Activated CD8-positive, alpha-beta memory T cell treated with anti-CD3 and anti-CD28 coated beads, Interleukin-2, amount 50 U/mL, for 48 hours (primary cell): ENCODE measurements at places on chromosomes 11 and 22.

- DNase-seq: no peak
Observed at GRCh38 chr11:128496692-128497060, 90.7 kb downstream of the ETS1 start.

- DNase-seq: no peak
Observed at GRCh38 chr11:91641153-91641552, 583.5 kb upstream of the FAT3 start.

DNA sequence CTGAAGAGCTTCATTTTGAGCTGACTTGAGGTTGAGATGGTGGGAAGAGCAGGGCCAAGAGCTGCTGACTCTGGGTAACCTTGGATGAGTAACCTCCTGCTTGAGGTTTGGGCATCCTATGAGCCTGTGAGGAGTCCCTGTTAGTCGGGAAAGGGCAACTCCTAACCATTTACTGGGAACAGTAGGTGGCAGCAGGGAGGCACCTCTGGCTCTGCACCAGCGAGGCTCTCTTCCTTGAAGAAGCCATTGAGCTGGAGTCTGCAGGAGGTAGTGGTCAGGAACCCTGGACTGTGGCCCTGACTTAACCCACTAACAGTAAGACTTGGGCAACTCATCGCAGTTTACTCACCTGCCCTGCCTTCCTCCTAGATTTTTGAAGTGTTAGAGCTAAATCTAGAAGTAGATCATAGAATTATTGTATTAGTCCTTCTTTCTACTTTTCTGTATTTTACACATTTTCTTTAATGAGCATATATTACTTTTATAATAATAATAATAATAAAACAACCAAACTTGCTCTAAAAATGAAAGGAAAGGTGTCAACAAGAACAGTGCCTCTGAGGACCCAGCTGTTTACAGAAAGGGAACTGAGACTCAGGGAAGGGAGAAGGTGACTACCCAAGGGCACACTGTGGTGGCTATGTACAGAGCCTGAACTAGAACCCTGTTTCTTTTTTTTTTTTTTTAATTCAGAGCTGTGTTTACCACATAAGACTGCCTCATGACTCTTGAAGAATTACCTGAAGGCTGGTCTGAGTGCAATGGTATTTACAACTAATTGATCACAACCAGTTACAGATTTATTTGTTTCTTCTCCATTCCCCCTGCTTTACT is 47.5 kb downstream of the MEI1 start:
- peak; percentile 69 for DNase-seq

GRCh38 chr11:68925611-68926010 is 21.9 kb downstream of the IGHMBP2 start:
- DNase-seq: no peak

- no peak for DNase-seq
Observed at GRCh38 chr22:45831394-45831793, 145.6 kb downstream of the WNT7B start.

DNA sequence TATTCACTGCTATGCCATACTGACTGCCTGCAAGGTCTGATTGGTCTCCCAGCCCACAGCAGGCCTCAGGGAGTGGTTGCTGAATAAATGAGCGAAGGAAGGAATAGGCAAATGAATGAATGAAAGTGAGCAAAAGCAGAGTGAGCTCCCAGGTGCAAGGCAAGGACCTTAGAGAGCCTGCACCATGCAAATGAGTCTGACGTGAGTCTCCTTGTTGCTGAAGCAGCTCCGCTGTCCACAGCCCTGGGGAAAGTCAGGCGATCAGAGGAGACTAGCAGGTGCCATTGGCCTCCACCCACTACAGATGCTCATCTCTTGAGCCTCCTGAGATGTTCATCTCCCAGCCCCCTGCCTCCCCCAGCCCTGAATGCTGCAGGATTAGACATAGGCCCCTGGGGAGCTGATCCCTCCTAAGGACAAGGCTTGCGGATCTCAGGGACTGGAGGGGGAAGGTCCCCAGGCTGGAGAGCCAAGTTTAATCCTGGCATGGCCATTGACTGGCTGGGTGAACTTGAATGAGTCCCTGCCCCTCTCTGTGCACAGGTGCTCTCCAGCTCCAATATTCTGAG is 22.1 kb downstream of the GDPD5 start:
- no peak for DNase-seq

- no peak for DNase-seq
Observed at GRCh38 chr22:22728382-22728781, 84.0 kb downstream of the GGTLC2 start.

- DNase-seq: no peak
Observed at GRCh38 chr22:31659246-31659645, 2.8 kb downstream of the PISD start.

- no peak for DNase-seq
Observed at GRCh38 chr11:114179234-114179941, 116.8 kb upstream of the NNMT start.

DNA sequence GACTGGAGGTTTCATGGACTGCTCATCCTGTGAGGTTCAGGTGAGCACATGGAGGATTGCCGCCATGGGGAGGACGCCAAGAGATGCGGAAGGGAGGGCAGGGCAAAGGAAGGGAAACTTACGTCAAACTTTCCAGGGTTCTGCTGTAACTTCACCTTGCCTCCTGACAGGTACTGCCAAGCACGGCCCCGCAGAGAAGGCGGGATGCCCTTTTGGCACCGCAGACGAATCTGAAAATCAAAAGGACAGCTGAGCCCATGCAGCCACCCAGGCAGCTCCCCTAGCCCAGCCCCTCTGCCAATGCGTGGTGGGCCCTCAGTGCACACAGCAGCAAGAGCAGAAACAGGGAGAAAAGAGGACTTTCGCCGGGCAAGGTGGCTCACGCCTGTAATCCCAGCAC is 10.0 kb upstream of the CASTOR1 start:
- DNase-seq: no peak

- DNase-seq: no peak
Observed at GRCh38 chr11:35629914-35630313, 11.7 kb downstream of the FJX1 start.

- DNase-seq: no peak
Observed at GRCh38 chr22:24532075-24532474, 22.9 kb downstream of the GUCD1 start.

- peak; percentile 70 for DNase-seq
Observed at GRCh38 chr11:9574622-9575259, 1.3 kb downstream of the WEE1 start.

GRCh38 chr11:68016161-68016903 is 6.2 kb downstream of the ALDH3B1 start:
- DNase-seq: no peak

GRCh38 chr22:17085277-17086181 is 729 bp downstream of the IL17RA start:
- DNase-seq: peak; percentile 70

DNA sequence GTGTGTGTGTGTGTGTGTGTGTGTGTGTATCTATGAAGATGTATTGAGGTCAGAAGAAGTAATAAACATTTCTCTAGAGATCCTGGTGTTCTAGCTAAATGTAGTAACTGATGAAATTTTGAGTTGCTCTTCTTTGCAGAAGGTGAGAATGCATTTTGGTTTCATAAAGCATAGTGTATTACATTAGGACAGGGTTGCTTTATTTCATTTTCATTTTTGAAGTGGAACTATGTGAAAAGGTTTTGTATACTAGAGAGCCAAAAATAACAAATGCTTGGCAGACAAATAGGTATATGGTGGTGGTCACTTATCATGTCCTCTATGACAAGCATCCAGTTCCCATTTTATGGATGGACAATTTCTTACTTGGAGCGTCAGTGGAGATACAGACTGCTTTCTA is 99.0 kb downstream of the CASP12 start:
- no peak for DNase-seq

DNA sequence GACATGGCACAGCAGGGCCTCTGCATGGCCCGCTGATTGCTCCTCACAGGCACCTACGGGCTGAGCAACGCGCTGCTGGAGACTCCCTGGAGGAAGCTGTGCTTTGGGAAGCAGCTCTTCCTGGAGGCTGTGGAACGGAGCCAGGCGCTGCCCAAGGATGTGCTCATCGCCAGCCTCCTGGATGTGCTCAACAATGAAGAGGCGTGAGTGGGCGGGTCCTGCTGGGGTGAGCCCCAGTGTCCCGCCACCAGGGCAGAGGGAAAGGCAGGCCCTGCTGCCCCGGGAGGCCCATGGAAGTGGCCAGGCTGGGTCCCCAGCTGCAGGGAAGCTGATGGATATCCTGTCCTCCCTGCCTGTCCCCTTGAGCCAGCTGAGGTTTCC is 18.6 kb upstream of the DGCR8 start:
- DNase-seq: no peak

GRCh38 chr11:86129740-86130540 is 61.1 kb upstream of the PICALM start:
- DNase-seq: no peak

GRCh38 chr22:35746946-35747703 is 29.5 kb downstream of the APOL5 start:
- DNase-seq: no peak

- no peak for DNase-seq
Observed at GRCh38 chr11:2143477-2143798, 4.2 kb upstream of the IGF2 start.

GRCh38 chr11:65429724-65430405 is 7.3 kb downstream of the NEAT1 start:
- peak; percentile 71 for DNase-seq

GRCh38 chr11:115606498-115607220 is 102.4 kb upstream of the CADM1 start:
- no peak for DNase-seq

GRCh38 chr11:77081381-77081851 is 14.6 kb downstream of the CAPN5 start:
- no peak for DNase-seq

DNA sequence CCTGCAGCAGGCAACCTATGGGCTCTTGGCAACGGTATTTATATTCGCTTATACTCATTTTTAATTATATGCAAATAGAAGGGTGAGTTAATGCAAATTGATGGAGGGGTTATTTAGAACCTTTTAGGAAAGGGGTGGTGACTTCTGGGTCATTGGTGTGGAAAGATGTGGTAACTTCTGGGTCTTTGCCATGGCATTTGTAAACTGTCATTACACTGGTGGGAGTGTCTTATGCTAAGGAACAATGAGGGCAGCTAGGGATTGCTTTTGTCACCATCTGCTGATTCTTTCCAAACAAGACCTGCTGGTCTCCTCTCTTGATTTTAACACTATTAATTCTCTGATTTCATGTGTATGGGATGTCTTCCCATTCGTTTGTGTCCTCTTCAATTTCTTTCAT is 11.7 kb upstream of the KAT5 start:
- no peak for DNase-seq

DNA sequence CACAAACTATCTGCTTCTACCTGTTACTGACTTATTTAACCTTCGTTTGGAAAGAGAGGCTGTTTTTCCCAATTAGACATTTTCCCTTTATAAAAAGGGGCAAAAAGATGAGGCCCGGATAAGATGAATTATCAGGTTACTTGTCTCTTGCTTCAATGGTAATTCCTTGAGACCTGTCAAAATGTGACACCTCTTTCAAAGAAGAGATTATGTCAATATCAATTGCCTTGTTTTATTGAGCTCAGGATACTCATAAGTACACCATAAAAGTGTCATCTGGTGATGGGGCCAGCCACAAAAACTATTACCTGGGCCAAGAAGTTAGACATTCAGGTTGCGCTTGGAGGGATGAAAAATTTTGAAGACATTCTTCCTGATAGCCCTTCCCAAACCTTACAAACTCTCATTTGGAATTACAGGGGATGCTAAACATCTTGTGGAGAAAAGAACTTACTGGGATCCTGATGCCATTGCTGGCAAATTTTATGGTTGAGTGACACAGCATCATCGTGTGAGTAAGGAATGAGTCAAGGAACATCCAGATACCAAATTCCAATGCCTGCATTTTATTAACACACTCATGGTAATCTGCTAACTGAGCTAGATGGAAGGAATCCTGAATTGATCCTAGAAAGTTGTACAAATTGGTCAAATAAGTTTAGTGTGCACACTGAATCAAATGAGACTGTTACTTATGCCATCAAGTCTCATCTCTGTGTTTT is 1071.2 kb downstream of the LRRC4C start:
- no peak for DNase-seq

DNA sequence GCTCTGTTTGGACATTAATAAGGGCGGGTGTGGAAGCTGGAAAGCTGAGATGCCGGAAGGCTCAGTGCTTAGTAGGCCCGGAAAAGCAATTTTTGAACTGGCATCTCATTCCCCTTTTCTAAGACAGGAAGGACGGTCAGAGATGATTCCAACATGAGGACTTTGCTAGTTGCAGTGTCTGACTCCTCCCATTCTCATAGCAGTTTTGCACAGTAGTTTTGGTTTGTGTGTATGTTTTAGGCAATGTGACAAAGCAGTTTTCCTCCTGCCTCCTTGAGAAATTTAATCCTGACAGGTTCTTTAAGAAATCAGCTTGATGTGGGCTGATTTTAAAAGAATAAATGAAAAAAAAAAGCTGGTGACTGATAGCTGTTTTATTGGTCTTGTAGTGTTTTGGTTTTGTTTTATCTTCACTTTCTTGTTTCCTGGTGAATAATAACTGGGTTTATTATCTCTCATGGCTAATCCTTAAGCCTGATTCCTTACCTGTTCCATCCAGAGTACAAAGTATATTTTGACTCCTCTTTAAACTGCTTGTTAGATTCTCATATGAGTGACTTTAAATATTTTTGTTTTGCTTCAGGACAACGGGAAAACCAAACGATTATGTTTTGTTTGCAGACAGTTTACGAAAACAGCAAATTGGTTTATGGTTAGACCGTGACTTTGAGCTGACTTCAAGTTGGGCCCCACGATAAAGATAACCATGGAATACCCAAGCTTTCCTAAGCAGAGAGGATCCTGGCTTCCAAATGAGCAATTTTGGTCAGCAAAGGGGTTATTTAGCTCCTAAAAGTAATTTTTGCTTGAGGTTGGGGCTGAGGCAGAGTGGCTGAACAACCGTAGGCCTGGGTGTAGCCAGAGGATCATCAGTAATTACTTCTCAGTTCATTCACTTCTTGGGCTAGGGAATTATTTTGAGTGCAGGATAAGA is 3.4 kb downstream of the PTPRJ start:
- DNase-seq: no peak
